ENCODE measurements at places on chromosomes 5 and 9.

DNA sequence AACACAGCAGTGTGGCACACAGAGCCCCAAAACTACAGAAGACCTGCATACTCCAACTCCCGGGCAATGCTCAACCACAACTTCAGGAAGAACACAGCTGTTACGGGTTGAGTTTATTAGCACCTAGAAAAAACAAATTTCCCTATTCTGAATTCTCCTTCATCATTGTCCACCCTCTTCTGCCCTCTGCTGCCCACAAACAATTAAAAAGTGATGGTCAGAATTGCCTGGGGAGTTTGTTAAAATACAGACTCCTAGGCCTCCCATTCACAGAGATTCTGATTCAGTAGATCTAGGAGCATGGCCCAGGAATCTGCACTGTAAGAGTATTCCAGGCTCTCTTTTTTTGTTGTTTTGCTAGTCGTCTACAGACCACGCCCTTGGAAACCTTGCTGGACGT is 310.6 kb downstream of the NDUFS4 start:
- no peak for DNase-seq

GRCh38 chr5:123790226-123790625 is 278.2 kb downstream of the CSNK1G3 start:
- DNase-seq: no peak

- DNase-seq: peak; percentile 64
Measured at GRCh38 chr5:36305571-36306326, 4.0 kb upstream of the RANBP3L start.

- no peak for DNase-seq
Measured at GRCh38 chr5:126354858-126355731, 68.1 kb upstream of the GRAMD2B start.

DNA sequence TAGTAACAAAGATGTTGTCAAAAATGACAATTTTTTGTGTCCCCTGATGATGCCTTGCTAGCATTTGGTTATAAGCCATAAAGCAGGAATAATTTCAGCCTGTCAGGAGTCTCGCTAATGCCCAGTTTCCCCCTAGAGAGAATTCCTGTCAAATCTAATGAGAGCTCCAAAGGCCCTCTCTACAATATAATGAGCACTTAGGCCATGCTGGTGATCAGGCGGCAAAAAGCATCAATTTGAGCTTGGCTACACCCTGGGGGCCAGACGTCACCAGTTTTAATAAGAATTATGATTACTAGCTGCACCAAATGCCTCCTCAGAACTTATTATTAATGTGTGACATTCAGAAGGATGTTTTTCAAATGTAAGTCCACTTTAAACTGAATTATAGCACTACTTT is 6.1 kb downstream of the TLE1 start:
- DNase-seq: no peak

DNA sequence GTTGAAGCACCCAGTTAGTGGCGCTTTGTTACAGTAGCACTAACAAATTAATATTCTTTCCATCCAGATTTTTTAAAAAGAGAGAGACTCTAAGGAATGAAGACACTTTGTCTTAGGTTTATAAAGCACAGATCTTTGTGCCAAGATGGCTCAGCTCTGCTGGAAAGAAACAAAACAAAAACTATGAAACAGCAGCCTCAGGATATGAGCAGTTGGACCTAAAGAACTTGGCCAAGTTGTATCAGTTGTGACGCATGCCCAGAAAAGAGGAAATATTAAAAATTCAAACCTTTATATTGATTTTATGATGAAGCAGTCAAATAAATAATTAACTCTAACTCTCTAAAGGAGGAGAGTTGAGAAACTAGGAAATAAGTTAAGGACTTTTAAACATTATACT is 427.2 kb downstream of the SPOCK1 start:
- no peak for DNase-seq

GRCh38 chr5:96470785-96471184 is 37.7 kb upstream of the PCSK1 start:
- no peak for DNase-seq

- no peak for DNase-seq
Measured at GRCh38 chr9:126471084-126471624, 142.6 kb upstream of the LMX1B start.

GRCh38 chr5:36944607-36945225 is 68.1 kb downstream of the NIPBL start:
- no peak for DNase-seq

- DNase-seq: no peak
Measured at GRCh38 chr9:8053501-8053900, 253.9 kb upstream of the DMAC1 start.

Data from D341Med (cell line).